ENCODE measurements at places on chromosomes 6 and 20.
A peak's percentile ranks its signal among the peaks of the same experiment; 100 is the strongest.

GRCh38 chr6:73180763-73181619, 44.3 kb downstream of the KHDC1L start:
- peak; percentile 29 for DNase-seq

DNA sequence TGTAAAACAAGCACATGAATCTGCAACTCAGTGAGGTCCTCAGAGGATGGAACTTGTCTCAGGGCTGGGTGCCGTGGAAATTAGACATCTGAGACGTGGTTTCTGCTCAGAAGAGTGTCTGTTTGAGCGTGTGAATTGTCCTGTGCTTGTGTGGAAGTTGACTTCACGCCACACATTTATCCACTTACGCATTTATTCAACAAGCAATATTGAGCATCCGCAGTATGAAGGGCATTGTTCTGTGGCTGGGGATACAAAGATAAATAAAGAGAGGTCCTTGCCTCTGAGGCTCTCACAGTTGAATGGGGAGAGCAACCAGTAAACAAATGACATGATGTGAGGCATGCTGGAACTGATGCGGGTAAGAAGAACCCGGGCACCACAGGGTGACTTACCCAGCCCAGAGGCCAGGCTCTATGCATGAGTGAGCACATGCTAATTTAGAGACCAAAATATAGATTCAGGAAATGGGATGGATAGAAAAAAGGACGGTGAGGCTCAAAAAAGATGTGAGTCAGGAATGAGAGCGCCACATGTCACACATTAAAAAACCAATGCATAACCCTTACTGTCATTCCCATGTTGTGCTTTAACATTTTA, 60.4 kb downstream of the SOBP start:
- no peak for DNase-seq

DNA sequence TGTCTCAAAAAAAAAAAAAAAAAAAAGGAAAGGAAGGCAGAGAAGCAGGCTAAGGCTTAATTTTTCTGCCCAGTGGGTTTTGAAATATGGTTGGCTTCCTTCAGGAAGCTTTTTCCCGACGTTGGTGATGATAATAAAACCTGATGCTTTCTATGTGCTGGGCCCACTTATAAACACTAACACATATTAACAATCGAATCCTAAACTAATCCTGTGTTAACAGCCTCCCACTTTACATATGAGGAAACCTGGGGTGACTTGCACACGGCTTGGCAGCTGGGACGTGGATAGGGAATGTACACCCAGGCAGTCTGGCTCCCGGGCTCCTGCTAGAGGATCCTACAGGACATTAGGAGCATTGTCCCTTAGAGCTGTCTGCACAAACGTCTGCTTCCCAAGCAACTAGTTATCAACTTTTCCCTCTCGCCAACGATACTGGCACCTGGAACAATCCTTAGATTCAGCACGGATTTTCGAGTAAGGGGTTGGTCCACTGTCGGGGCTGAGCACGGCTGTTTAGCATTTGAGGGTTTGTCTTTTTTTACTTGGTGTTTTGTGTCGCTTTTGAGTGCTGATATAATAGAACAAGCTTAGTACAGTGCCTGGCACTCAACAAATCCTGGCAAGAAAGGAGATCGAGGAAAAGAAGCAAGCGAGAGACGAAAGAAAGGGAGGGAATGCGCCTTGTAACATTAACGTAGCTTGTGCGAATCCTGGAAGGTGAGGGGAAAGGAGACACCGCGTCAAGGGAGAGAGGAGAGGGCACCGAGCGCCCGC, 622 bp upstream of the KIZ start:
- DNase-seq: peak; percentile 51

- no peak for DNase-seq
Measured at GRCh38 chr20:15911581-15911980, 661.7 kb downstream of the KIF16B start.

GRCh38 chr6:49003348-49003747, 459.7 kb downstream of the MMUT start:
- DNase-seq: no peak

DNA sequence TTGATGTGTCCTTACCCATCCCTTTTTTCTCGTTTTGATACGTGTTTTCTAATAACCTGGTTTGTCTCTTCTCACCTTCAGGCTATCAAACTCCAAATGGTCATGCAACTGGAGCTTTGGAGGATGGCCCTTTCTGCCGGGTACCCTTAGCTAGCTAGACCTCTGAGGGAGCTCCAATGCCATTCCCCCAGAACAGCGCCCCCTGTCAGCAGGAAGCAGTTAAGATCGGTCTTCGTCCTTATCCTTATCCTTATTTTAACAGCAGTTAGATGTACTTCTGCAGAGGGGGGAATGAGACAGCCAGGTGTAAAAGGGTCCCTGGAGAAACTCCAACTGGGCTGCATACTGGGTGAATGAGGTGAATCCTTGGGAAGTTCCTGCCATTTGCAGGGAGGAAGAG, 37.2 kb downstream of the SEL1L2 start:
- no peak for DNase-seq

DNA sequence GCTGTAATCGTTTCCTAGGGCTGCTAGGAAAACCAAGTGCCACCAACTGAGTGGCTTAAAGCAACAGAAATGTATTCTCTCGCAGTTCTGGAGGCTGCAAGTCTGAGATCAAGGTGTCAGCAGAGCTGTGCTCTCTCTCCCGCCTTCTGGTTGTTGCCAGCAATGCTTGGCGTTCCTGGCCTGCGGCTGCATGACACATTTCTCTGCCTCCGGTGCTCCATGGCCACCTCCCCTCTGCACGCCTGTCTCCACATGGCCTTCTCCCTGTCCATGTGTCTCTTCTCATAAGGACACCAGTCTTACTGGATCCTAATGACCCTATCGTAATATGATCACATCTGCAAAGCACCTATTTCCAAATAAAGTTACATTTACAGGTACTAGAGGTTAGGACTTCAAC, 91.7 kb upstream of the AKAP12 start:
- no peak for DNase-seq

DNA sequence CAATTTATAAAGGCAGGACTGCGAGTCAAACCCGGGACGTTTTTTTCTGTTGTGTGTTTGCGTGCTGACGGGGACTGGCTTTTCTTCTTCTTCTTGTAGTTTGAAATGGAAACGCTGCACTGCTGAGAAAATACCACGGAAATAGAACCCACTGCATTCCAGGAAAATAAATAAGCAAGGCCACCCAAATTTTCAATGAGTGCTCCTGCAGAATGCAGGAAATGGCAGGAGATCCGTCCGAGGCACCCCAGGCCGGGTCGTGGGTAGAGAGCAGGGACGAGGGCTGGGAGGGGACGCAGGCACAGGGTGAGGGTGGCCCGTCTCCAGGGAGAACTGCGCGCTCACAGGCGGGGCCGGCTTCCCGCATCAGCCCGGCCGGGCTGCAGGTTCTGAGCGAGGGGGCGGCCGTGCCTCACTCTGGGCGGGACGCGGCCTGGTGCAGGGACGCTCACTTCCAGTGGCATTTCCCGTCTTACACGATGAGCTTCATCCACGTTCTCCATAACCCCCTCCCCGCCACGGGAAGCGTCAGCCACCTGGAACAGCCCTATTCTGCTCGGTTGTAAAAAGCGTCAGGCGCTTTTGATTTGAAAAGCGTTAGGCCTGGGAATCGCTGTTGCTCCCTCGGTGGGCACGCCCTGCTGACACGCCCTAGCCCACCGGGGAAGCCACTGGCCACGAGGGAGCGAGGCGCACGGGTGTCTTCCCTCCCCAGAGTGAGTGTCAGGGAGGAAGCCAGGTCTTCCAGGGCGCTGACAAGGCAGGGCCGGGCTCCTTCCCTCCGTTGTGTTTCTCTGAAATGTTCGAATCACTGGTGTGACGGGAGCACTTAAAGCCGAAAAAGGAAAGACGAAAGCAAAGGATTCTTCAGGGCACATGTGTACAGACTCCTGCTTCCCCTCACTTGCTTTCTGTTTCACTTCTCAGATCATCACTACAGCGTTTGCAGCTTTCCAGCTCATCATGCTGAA, 17.9 kb upstream of the EXOC2 start:
- no peak for DNase-seq

DNA sequence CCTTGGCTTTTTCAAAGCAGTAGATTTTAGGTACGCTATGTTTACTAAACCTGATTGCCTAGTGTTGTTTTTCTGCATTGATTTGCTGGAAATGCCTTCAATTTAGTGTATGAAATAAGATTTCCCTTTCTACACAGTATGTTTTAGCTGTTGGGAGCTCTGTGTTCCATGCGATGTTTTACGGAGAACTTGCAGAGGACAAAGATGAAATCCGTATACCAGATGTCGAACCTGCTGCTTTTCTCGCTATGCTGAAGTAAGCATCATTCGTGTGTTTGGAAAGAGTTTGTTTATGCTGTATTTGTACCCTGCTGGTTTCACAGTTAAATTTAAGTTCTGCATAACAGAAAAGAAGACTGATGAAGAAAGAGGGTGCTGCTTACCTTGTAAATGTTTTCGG, 1.9 kb downstream of the BTBD3 start:
- no peak for DNase-seq

- no peak for DNase-seq
Measured at GRCh38 chr6:119506631-119507174, 157.1 kb upstream of the MAN1A1 start.

DNA sequence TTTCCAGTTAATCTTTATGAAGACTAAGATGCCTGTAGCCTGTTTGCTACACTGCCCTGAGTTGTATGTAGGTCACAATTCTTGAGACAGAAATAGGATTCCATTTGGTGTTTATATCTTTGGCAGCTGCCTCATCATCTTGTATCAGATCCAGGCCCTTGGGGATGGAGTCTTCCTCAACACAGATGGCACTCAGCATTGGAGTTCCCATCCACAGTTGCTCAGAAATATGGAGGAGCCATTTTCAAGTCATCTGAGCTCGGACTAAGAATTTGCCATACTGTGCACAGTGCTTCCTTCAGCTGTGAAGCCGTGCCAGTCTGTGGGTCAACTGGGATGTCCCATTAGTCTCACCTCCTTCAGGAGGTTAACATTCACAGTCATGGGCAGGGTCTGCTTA, 156.6 kb downstream of the ZDHHC14 start:
- no peak for DNase-seq

- no peak for DNase-seq
Measured at GRCh38 chr6:108502832-108503231, 57.9 kb upstream of the FOXO3 start.

GRCh38 chr6:38305995-38306681, 333.6 kb downstream of the BTBD9 start:
- no peak for DNase-seq

GRCh38 chr6:47057830-47058540, 15.9 kb upstream of the ADGRF1 start:
- no peak for DNase-seq

- DNase-seq: no peak
Measured at GRCh38 chr6:121951918-121952379, 447.5 kb upstream of the HSF2 start.

- no peak for DNase-seq
Measured at GRCh38 chr6:12709556-12710232, 6.9 kb upstream of the PHACTR1 start.

DNA sequence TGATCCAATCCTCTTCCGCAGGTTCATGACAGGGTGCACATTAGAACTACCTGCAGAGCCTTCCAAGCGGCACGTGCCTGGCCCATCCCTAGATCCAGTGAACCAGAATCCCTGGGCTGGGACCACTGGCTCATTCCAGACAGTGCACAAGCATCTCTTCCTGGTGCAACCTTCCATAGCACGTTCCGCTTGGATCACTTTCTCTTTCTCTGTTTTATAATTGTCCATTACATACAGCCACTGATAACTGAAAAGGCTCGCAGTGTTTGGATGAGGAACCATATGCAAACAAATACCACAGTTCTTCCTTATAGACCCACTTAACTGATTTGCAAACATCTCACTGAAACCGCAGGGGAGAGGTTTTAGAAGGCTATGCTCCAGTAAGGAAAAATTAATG, 59.6 kb upstream of the DDR1 start:
- DNase-seq: no peak

DNA sequence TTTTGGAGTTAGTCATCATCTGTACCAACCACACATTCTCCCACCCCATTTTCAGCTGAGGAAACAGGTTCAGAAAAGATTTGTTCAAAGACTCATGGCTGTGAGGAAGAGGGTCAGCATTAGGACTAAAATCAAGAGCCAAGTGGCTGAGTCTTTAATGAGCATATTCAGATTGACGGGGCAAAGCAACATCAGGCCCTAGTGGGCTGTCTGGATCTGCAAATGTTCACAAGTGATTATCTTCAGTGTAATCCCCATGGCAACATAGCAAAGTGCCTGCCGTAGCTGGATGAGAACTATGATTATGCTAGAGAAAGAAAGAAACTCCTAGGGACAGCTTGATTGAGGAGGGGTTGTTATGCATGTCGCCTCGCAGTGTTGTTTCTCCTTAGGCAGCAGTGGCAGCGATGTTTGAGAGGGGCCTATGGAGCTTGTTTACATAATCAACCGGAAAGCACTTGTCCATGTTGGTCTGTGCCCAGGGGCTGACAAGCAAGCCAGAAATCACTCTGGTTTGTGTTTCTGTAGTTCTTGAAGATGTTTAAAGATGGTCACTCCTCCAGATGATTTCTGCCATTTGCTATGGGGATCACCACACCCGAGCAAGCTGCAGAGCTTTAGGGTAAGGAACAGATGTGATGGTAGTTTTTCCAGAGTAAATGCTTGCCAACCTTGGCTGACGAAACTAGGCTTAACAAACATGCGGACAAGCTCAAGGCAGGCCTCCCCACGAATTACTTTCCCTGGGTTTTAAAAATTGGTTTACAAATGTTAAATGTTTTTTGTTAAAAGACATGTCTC, 124.3 kb upstream of the MLIP start:
- no peak for DNase-seq

DNA sequence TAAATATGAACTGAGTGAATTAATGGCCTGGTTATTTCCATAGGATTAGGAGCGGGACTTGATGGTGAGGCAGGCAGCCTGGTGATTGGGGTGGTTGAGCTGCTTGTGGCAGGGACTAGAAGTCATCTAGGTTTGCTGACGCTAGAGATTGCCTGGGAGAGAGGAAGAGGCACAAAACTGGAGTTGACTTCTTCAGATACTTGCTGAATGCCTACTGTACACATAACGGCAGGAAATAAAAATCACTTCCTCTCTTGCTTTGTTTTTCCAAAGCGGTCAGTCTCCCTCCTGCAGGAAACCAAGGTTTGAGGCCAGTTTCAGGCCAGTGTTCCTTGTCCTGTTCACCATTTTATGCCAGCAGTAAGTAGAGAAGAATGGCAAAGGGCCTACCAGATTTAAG, 36.7 kb upstream of the MYLIP start:
- no peak for DNase-seq

DNA sequence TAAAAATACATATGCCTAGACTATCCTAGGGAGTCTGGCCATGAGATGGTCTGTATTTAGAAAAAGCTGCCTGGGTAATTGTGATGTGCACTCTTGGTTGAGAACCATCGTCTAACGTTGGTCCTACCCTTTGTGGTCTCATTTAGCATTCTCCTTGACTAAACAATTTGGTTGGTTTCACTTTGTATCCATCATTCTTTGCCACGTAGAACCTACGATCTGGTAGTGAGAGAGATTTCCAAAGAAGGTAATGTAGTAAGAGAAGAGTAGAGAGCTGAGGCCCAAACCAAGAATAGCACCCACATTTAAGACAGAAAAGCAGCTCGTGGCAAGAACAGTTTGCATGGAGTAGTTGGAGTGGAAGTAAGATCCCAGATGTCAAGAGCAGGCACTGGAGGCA, 219.8 kb downstream of the TMEM200A start:
- DNase-seq: no peak

GRCh38 chr6:25173246-25173645, 105.9 kb upstream of the CARMIL1 start:
- no peak for DNase-seq
